ENCODE measurements at places on chromosomes 5 and 9.

GRCh38 chr9:31140316-31140715 is 1244.1 kb upstream of the ACO1 start:
- DNase-seq = no peak

DNA sequence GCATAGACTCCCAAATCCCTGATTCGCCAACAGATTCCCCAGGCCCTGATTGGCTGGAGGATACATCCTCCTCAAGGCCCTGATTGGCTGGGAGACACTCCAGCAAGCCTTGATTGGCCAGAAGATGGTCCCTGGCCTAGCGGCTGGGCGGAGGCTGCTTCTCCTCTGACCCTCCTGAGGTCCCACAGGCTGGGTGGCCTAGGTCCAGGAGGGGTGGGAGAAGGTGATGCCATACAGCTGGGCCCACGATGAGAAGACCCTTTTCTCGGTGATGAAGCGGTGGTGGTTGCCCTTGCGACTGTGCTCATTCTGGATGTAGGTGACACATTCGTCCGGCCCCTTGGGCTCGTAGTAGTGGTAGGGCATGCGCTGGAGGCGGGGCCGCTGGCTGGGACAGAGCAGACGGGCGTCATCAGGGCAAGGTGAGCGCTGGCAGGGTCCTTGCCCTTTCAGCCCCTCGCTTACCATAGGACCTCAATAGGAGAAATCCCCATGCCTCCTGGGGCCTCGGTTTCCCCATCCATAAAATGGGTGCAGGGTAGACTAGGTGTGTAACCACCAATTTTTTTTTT is 9.0 kb upstream of the AK1 start:
- DNase-seq = no peak

- no peak for DNase-seq
Measured at GRCh38 chr5:160315968-160316367, 3.6 kb upstream of the CCNJL start.

- no peak for DNase-seq
Measured at GRCh38 chr5:111626473-111627148, 114.3 kb upstream of the STARD4 start.

GRCh38 chr5:91223886-91224285 is 159.2 kb downstream of the ARRDC3 start:
- no peak for DNase-seq

- DNase-seq = no peak
Measured at GRCh38 chr9:38380872-38381534, 11.5 kb upstream of the ALDH1B1 start.

DNA sequence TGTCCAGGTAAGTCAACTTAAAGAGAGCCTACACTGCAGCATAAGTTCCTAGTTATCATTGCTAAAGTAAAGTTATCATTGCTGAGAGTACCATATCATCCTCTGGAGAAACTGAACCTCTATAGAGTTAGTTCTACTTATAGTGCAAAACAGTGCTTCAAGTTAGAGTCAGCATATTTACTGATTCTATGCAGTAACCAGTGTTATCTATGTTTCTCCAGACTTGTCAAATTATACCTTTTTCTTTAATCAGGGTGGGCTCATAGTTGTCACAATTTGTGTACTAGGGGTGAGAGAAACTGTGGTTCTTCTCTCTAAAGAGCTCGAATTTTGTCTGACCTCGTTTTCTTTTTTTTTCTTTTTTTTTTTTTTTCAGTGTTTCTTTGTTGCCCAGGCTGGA is 79.6 kb downstream of the ANXA2R start:
- DNase-seq = no peak

- no peak for DNase-seq
Measured at GRCh38 chr5:120124031-120124430, 340.1 kb upstream of the PRR16 start.

DNA sequence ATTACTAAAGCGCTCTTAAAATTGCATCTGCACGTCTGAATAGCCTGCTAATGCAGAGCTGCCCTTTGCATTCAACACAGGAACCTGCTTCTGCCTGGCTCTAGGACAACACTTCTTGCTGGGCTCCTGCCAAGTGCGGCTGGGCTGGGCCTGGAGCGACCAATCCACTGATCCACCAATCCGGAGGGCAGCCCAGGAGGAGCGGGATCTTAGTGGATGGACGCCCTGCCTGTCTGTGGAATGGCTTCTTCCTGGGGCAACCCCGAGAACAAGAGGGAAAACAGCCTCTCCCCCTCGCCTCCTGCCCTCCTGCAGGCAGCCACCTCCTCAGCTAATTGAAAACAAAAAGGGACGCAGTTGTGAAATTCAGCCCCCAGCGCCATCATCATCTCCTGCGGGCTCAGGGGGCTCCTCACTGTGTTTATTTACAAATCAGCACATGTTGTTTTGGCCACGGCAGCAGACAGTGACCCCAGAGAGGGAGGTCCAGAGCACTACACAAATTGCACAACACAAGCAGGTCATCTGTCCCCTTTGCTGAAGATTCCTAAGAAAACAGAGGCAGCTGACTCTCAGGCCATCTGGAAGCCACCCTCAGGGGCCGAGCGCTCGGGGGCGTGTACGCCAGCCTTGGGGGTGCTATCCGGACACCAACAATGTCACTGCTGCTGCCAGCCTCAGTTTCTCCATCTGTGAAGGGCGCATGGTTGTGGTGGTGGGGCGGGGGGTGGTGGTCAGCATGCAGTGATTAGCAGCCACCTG is 57.3 kb downstream of the GADD45G start:
- DNase-seq = no peak

DNA sequence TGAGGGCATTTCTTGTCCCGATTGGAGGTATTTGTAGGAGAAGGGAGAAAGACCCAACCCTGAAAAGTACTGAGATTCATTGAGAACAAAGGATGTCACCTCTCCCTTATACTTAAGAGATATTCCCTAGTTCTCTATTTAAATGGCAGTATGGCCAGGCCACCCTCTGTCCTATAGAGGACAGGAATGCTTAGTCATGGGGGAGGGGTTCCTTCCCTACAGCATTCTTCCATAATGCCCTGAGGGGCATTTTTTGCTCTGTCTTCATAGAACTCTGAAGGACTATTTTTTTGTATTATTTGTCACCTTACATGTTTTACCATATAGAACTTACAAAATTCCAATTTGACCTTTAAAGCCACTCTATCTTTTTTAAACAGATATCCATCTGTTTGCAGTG is 176.3 kb downstream of the TMEM161B start:
- DNase-seq = no peak

DNA sequence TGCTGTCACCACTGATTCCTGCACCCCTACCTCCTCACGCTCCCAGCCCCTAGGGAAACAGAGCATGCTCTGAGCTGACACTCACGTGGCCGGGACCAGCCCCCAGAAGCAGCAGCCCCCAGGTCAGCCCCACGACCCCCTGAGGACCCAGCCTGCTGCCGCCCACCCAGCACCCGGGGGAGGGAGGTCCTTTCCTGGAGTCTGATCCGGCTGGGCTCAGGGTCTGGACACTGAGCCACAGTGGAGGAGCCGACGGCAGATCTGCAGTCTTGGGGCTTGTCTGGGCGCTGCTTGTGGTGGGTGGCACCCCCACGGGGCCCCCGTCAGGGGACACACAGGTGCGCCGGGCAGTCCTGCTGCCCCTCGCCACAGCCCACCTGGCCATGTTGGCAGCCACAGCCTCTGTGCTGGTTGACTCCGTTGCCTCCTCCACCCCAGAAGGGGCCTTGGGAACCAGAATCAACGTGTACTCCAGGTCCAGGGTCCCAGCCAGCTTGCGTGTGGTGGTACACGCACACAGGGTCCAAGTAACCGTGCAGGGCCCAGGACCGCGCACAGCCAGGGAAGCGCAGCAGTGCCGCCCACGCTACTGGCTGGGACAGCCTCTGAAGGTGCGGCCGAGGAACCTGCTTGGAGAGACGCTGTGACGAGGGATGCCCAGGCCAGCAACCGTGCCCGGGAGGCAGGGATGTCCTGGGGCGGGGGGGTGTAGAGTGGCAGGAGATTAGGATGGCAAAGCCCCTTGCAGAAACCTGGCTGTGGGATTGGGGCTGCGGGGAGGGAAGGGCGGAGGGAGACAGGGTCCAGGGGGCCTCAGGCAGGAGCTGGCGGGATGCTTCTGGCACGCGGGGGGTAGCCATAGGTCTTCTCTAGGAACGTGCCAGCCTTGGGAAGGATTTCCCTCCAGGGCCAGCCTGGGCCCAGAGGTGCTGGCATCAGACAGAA is 3.5 kb downstream of the DNLZ start:
- DNase-seq = no peak

DNA sequence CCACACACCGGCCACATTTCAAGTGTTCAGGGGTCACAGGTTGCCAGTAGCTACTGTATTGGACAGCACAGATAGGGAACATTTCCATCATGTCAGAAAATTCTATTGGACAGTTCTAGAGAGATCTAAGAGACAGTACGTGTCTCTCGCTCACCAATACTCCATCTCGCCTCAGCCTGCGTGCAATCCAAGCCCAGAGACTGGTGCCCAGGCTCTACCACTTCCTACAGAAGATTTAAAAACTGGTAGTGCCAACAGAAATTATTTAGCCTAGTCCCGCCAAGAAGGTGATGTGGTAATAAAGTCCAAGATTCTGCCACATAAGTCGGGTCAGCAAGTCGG is 390 bp upstream of the SNX2 start:
- DNase-seq = no peak

DNA sequence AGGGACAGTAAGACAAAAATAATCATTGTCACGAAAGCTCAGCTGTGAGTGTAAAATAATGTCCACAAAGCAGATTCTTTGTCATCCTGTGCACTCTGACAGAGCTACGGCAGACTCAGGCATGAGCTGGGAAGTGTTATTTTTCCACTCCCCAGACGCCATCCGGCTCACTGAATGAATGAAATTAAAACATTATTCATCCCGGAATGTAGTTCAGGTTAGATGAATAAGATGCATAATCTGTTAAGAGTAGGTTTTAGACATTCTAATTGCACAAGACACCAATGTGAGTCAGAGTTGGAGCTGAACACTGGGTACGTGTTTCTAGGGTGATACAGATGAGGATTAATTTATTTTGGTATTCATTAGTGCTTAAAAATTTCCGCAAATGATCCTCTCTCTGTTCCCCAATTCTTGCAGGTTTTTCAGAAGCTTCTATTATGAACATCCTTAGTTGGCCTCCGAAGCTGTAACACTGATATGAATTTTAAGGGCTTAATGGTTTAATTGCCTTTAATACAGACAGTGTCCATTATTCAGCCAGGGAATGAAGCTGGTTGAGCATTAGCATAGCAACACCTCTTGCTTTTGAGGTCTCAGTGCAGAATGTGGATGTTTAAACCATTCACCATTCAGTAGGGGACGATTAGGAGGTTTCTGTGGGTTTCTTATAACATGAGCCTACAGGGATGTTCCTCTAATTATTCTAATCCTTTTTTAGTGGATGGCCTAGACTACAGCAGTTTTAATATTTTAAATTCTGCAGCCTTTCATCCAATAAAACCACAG is 65.6 kb upstream of the FRRS1L start:
- DNase-seq = no peak

DNA sequence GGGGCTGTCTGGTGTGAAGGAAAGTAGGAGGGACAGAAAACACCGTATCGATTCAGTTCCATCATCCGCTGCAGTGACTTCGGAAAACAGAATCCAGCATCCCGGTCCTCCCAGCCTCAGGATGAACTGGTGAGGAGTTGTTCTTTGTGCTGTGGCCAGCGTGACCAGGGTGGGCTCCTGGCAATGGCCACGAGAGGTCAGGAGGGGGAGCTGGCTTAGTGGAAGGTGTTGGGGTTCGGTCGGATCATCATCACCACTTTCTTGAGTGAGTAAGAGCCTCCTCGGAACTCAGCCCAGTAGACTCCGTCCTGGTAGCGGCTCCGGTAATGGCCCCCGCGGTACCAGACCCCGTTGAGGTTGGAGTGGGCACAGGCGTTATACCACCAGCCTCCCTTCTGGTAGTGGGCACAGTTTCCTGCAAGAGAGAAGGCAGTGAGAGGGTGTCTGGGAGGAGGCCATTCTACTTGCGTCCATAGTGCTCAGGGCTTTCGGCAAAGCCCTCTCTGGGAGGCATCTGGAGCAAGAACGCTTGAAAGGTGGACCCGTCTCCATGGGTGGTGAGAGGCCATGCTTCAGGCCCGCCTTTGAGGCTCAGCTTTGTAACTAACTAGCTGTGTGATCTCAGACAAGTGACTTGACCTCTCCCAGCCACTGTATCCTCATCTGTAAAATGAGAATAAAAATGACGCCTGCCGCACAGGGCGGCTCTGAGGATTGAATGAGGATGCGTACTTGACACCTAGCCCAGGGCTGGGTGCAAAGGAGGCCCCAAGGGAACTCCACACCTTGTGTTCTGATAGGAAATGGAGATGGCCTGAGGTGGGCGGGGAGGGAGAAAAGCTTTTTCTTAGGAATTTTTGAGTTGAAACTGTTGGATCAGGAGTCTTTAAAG is 33.5 kb downstream of the ANGPTL2 start:
- DNase-seq = no peak

DNA sequence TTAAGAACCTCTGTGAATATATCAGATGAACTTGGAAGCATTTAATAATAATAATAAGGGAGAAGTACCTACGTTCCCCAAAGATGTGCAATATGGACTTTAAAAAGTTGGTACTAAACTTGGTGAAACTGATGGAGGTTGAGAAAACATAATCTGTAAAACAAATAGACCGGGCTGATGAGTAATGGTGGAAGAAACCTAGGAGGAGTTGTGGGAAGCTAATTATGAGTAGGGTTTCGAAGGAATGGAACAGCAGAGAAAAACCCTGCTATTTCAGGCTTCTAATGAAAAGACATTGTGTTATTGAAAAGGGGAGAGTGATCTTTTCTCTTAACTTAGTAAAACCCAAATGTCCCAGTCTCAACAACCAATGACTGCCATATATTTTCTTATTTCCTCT is 229.3 kb downstream of the PCSK1 start:
- DNase-seq = no peak

DNA sequence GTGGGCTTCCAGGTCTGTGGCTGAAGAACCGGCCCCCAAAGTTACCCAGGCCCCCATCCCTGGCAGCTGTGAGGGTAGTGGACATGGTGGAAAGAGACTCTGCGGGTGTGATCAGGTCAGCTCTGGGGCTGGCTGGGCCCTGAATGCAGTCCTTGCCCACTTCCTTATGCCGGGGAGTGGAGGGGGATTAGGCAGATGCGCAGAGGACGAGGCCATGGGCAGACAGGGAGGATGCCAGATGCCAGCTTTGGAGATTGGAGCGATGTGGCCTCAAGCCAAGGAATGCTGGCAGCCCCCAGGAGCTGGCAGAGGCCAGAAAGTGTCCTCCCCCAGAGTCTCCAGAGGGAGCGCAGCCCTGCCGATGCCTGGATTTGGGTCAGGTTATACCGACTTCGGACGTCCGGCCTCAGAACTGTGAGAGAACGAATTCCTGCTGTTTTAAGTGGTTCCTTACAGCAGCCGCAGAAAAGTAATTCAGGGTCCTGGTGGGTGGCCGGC is 69.8 kb downstream of the ADAMTS2 start:
- DNase-seq = no peak

GRCh38 chr9:5566054-5566618 is 55.8 kb downstream of the PDCD1LG2 start:
- no peak for DNase-seq

GRCh38 chr9:100474924-100475276 is 2.0 kb downstream of the TMEFF1 start:
- no peak for DNase-seq

GRCh38 chr5:120463006-120463680 is 957 bp upstream of the PRR16 start:
- no peak for DNase-seq

All from activated T-helper 1 cell treated with Interleukin-2 at 50 U/mL for 16 hours (primary cell).